H9 (cell line): ENCODE measurements at places on chromosomes 7 and 10. TPM values are rescaled to one million over a fixed set of nuclear protein-coding genes. Genes with fewer than 3 reads are reported as not detected.

DNA sequence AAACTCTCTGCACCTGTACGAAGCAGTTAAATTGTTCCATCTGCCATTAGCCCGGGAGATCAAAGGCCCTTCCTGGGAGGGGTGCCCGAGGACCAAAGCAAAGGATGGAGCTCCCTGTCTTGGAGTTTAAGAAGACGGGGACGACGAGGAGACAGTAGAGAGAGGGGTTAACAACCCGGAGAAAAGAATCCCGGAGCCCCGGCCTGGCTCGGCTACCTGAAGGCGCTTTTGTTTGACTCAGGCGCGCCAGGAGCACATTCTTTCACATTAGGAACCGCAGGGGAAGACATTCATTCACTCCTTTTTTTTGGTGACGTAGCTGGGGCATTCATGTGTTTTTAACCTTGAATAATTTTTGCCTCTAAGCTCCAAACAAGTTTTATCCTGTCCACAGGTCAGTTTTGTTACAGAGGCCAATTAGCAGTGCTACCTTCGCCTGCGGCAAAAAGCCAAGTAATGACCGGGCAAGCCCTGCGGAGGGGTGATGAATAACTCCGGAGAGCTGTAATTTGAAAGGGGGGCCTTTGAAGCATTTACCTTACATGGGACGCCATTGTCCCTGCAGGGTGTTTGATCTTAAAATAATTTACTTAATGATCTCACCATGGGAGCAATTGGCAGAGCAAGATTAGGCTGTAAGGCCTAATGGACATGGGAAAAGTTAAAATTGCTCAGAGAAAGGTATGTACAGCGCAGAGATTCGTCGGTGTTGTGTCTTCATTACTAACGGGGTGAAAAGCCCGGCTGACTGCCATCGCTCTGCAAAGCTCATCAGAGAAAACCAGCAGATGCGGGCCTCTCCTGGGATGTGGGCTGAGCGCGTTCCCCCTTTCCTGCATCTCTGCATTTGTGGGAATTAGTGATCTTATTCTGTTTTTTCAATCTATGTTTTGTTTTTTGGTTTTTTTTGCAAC lies 258.0 kb upstream of the SP4 start:
- DNase-seq, result peak; percentile 88

DNA sequence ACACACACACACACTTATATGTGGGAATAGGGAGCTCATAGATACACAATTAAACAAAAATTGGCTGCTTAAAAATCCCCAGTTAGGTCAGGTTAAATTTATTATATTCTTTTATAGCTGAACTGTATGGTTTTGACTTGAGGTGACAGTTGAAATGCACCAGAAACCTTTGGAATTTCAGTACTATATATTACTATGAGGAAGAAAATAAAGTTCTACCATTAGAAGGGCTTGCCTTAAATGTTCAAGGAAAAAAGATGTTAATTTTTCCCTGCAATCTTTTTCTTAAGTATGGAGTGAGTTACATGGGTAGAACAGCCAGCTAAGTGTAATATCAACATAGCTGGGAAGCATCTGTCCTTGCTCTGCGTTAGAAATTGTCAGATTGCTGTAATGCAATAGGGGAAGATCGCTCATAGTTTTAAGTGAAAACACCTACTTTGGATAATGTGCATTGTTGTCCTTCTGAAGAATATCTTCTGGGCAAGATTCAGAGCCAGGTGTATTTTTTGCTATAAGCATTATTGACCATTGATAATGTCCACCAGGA lies 415.8 kb upstream of the MKI67 start:
- no peak for DNase-seq

DNA sequence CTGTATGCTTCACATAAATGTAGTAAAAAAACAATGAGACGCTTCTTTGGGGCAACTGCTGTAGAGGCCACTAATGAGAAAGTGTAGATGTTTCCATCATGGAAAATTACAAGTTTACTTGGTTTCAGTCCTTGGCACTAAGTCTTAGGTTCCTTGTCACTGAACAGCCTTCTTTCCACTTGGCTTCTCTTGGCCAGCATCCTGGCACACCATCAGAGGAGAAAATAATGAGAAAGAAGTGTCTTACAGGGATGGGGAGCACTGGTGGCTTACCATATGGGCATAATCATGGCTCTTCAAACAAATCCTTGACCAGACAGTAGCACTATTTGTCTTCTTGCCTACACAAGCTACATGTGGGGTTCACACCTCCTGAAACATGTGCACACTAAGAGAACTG lies 22.5 kb upstream of the SH3PXD2A start:
- no peak for DNase-seq

- DNase-seq, result peak; percentile 70
Observed at GRCh38 chr7:50092579-50093491, at the start of gene ZPBP. TSS of gene ZPBP (minus strand) at chr7:50093246. CDS start at chr7:50093194, 52 bp downstream.

DNA sequence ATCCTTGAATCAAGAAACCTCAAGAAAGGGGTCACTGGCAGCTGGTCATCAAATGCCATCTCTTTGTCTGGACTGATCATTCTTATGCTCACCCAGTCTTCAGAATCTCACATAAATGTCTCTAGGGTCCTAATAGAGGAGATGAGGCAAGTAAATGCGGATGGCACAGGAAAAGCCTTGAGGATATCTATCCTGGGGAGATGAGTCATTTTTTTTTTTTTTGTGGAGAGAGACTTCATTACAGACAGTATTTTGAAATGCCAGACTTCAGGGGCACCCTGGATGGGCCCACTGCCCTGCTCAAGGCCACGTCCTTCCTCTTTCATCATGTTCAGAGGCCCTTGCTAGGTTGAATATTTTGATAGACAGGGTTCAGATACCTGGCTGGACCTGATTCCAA lies 19.5 kb upstream of the PLPP4 start:
- DNase-seq, result no peak

- DNase-seq, result no peak
Observed at GRCh38 chr7:16356301-16356958, 64.9 kb downstream of the CRPPA start.

DNA sequence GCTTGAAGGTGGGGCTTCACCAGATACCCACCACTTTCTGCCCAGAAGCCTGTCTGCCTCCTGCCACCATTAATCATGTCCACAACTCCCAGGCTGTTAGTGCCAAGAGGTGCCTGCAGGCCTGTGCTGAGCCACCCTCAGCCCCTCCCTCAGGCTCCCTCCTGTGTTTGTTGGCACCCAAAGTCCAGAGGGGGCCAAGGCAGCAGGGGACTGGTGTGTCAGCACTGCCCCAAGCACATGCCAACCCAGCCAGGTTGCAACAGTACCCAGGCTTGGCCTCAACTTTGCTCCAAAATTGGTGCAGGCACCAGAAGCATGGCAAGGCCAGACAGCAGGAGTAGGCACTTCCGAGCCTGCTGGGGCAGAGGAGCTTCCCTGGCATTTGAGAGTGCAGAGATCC lies 111.3 kb downstream of the HPSE2 start:
- no peak for DNase-seq

STRA8 gene
- not detected in 2 replicates for total RNA-seq

PRSS37 gene
- not detected in 2 replicates for total RNA-seq

ANKRD22 gene
- total RNA-seq, result not detected in 2 replicates

RP9 gene
- 13.5 and 16.2 TPM in 2 replicates for total RNA-seq

PRKAR2B gene
- total RNA-seq, result 15.2 and 16.6 TPM in 2 replicates

PON1 gene
- 0.15 and 0.90 TPM in 2 replicates for total RNA-seq

IGF2BP3 gene
- total RNA-seq, result 180 and 197 TPM in 2 replicates
